ENCODE measurements at places on chromosomes 7 and 10.

DNA sequence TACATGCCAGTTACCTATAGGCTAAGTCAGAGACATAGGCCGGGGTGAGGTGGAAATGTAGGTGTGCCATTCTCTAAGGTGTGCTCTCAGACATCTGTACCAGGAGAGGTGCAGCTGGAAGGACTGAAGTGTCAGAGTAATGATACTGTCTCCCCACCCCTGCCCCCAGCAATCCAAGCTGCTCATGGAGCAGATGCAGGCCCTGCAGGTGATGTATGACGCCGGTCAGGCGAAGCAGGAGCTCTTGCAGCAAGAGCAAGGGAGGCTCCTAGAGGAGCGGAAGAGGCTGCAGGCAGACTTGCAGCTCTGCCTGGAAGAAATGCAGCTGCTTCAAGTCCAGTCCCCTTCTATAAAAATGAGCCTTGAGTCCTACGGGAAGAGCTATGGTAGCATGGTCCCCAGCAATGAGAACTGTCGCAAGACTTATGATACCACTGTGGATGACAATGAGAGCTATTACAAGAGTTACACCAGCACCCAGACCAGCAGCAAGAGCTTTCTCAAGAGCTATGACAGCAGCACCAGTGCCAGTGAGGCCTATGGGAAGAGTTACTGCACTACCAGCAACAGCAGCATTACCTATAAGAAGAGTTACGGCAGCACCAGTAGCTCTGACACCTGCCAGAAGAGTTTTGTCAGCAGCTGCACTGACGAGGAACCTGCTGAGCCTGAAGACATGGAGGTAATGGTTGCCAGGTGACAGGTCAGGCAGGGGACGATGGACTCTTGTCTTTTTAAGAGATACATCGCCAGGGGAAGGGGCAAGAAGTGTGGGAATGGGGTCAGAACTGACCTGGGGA, 18.4 kb upstream of the FLNC start:
- DNase-seq, result peak; percentile 94

GRCh38 chr10:74955796-74956195, 129.4 kb downstream of the KAT6B start:
- DNase-seq, result no peak

- no peak for DNase-seq
These were observed 98.6 kb upstream of the PRPS1L1 start for GRCh38 chr7:18126281-18126680.

GRCh38 chr10:116385994-116386809, 41.4 kb upstream of the PNLIPRP3 start:
- no peak for DNase-seq

GRCh38 chr7:24764972-24765744, 7.9 kb upstream of the GSDME start:
- DNase-seq, result no peak

GRCh38 chr10:96513305-96513697, 425 bp downstream of the TLL2 start:
- DNase-seq, result no peak

GRCh38 chr7:322111-322671, 32.2 kb downstream of the FOXL3 start:
- DNase-seq, result peak; percentile 78

DNA sequence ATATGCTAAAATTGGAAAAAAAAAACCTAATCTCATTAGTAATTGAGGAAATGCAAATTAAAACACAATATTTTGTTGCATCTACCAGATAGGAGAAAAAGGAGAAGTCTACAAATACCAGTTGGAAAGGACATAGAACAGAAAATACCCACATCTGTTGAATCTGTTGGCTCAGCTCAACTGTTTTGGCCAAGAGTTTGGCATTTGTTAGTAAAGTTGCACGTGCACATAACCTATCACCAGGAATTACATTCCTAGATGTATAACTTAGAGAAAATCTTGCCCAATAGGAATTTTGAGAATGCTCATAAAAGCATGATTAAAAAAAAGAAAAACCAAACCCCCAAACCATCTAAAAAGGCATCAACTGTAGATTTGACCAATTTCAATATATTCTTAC, 282.1 kb upstream of the BMPER start:
- DNase-seq, result no peak

DNA sequence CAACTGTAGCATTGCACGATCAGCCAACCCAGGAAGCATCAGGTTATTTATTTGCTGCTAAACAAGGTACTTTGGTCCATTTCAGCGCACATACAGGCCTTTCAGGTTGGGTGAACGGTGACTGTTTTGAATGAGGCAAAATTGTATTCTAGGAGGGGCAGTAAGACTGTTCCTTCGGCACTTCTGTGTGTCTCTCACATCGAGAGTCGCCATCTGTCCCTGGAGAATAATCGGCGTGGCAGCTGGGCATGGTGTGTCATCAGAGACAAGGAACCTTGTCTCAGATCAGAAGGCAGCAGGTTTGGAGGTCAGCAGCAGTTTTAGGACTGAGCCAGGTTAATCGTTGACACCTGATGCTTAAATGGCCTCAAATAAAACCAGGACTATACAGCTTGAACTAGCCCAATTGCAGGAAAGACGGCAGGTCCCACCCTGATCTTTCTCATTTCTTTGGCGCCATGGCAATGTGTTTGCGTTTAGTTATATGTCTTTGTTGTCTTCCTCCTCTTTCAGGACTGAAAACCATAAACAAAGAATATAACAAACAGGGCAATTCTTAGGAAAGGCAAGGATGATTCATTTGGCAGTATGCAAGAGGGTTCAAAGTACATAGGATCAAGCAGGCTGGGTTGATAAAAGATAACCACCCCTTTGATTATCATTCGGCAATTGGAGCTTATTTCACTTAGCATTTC, 92.0 kb upstream of the PRR15 start:
- DNase-seq, result no peak

DNA sequence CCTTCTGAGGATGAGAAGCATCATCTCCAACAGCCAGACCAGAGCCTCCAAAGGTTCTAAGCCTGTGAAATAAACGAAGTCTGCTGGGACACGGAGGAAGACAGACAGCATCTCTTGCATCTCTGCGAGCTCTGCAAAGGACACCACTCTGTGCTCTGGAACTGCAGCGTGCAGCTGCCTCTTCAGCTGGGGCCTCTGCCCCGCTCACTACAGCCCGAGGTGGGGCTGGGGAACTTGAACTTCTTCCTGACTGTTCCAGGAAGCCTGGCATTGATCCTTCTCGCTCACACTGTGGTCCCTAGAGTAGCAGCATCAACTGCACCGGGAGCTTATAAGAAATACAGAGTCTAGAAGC, 163.3 kb downstream of the USP6NL start:
- no peak for DNase-seq

GRCh38 chr7:97179454-97180104, 62.1 kb downstream of the SDHAF3 start:
- DNase-seq, result peak; percentile 64

GRCh38 chr7:26449175-26450165, 157.8 kb downstream of the SNX10 start:
- DNase-seq, result no peak

- DNase-seq, result no peak
These were observed 3.9 kb downstream of the DOCK1 start for GRCh38 chr10:126909147-126909546.

- DNase-seq, result no peak
These were observed 12.6 kb upstream of the GRB10 start for GRCh38 chr7:50795253-50795652.

DNA sequence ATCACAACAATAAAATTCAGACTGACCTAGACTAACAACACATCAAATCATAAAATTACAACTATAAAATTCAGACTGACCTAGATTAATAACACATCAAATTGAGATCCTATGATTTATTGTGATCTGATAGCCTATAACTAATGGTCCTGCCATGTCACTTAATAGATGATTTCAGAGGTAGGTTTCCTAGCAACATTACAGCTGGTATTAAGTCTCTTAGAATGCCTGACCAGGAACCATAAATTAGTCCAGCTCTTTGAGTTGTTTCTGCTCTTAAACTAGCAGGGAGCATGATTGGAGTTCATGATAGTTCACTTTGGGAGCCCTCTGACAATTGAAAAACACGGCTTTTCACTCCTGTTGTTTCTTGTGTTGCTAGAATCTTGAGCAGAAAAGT, 318.9 kb downstream of the BMPER start:
- no peak for DNase-seq

- DNase-seq, result no peak
These were observed 19.0 kb downstream of the TMEM236 start for GRCh38 chr10:17771017-17771416.

DNA sequence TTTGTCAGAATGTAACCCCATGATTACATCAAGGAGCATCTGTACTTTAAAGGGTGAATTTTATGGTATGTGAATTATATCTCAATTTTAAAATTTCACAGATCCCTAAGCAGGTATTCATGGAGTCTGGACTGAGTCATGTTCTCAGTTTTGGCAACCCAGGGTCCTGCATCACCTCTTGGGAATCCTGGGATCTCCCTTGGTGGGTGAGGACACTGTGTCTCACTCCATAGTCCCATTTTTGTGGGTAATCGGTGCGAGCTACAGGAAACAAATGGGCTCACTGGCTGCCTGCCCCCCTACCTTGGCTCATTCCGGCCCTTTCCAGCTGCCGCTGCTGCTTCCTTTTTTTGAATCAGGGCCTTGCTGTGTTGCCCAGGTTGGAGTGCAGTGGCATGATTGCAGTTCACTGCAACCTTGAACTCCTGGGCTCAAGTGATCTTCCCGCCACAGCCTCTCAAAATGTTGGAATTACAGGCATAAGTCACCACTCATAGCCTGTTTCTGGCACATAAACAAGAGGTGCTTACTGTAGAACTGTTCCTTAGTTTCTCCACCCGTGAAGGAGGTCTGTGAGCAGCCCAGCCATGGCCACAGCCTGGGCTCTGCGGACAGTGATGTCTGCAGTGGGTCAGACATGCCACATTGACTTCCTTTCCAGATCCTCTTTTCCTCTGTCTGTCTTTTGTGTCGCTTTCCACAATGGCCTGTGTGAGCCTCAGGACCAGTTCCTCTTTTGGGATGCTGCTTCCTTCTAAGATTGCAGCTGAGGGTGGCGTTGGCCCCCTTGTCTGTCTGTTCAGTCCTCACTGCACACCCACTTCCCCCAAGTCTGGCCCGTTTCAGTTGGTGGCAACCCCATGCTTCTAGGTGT, 14.5 kb downstream of the PALD1 start:
- peak; percentile 26 for DNase-seq

DNA sequence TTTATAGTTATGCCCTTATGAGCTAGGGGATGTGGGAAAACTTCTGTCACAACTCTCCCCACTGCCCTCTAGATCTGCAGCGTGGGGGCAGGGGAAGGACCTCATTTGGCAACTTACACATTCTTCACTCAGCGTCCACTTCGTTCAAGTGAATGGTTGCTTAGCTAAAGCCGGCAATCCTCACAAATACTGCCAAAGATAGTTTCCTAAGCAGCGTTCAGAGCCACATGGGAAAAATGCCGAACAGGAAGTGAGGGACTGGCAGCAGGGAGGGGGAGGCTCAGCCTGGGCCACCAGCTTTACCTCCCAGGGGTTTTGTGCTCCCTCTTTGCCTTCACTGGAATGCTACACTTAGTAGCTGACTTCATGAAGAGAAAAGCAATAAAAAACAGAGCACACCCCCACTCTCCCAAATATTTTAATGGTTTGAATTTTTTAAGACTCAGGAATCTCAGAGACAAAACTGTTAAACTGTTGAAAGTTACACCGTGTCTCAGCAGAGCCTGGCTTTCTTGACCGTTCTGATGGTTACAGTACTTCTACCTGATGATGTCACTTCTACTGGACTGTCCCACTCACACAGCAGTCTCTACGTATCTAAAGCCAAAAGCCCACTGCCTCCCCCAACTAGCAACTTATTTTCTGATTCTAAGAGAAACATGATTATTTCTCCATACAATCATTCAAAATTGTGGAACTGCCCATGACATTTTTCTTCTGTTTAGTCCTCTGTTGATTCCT, 10.4 kb downstream of the GRM3 start:
- DNase-seq, result no peak

DNA sequence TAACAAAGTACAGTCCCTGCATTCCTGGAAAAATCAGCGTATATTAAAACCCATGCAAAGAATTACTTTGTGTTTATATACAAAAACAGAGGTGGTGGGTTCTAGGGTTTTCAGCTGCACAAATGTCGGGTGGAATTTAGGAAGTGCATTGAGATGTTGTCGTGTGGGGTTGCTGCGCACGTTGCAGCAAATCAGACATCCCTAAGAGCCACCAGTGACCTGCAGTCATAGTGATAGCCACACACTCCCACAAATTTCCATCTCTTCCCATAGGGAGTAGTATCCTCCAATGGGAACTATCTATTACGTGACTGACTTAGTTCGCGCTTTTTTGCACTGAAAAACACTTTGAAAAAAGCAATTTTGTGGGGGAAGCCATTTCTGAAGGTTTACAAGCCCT, 375.2 kb upstream of the GALNT17 start:
- DNase-seq, result no peak

- DNase-seq, result no peak
These were observed 21.0 kb upstream of the LRRC17 start for GRCh38 chr7:102891693-102892261.

DNA sequence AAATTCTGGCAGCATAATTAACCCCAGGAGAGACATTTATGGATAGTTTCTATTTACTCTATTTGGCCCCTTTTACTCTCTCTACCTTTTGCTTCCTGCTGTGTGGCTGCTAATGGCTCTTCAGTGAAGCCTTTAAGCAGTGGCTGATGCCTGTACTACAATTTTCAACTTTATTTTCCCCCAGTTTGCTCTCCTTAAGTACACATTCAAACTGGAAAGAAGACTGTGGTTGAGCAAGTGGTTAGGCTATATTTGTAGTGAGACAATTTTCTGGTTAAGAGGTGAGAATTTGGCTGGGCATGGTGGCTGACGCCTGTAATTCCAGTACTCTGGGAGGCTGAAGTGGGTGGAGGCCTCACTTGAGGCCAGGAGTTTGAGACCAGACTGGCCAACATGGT, 8.5 kb upstream of the RSBN1L start:
- DNase-seq, result no peak

GRCh38 chr10:88515235-88515634, 67.9 kb downstream of the RNLS start:
- no peak for DNase-seq

DNA sequence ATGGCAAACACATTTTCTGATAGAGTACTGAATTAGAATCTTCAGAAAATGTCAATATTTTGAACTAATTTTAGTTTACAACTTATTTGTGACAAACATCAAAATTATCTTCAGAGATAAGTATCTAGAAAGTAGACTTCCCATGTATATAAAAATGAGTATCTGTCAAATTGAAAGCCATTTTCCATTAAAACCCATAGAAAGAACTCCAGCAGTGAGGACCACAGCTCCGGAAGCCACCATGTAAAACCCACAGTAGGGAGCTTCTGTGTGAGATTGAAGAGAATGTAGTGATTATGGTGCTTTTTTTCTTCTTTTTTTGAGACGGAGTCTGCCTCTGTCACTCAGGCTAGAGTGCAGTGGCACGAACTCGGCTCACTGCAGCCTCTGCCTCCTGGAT, 687.0 kb downstream of the TYW1 start:
- no peak for DNase-seq

Measured in RPMI8226 (cell line).